Stimulated activated CD8-positive, alpha-beta memory T cell treated with anti-CD3 and anti-CD28 coated beads, Interleukin-7, amount 100 ng/mL, for 1 hour (primary cell): ENCODE measurements at places on chromosomes 16 and 17.

DNA sequence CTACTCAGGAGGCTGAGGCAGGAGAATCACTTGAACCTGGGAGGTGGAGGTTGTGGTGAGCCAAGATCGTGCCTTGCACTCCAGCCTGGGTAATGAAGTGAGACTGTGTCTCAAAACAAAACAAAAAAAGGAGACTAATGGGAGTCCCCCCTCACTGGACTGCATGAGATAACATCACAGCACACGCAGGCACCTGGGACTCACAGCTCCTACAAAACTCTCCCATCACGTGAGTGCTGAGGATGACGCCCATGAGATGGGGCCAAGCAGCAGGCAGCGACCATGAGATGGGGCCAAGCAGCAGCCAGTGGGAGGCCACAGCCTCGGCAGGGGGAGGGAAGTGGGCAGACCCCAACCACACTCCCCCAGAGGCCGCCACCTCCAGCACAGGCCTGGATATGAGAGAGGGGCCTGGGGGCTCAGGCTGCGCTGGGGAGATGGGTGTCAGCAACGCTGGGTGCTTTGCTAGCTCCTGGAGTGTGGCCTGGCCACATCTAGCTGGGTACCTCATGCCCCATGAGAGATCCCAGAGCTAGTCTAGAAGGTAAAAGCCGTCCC lies 15.4 kb downstream of the DNAAF8 start:
- no peak for DNase-seq

DNA sequence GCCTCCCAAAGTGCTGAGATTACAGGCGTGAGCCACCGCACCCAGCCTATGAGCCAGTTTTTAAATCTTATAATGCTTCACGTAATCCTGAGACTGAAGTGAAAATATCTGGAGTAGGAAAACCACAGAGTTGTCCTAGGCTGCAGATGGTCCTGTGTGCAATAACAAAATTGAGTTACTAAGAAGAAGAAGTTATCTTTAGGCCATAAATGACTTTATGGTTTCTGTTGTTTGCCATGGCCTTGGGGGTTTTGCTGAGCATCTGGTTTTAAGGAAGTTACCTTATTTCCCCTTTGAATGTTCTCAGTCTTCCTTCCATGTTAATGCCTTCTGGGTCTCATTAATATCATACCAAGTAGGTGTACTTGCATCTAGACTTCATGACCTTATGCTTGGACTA lies 16.5 kb downstream of the NMT1 start:
- no peak for DNase-seq

DNA sequence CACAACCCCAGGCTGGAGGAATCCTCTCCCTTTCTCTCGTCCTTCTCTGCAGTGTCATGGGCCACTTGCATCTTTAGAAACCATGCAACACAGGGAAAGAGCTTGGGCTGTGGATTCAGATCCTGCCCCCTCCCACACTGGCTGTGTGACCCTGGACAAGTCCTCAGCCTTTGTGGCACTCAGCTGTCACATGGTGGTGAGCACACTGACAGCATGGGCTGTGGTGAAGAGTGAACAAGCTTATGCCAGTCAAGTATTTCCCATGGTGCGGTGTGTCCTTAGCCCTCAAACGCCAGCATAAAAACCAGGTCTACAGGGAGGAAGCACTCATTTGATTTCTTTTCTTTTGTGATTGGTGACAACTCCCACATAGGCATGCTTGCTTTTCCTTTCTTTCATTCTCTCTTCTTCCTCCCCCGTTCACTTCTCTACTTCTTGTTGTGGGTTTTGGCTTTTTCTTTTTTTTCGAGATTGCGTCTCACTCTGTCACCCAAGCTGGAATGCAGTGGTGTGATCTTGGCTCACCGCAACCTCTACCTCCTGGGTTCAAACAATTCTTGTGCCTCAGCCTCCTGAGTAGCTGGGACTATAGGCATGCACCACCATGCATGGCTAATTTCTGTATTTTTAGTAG lies 314.2 kb downstream of the CPPED1 start:
- no peak for DNase-seq

- no peak for DNase-seq
Observed at GRCh38 chr16:89693289-89693731, 6.8 kb downstream of the CDK10 start.
